ENCODE measurements at places on chromosomes 2 and 18. TPM values are rescaled to one million over a fixed set of nuclear protein-coding genes. Genes with fewer than 3 reads are reported as not detected.
A peak's percentile ranks its signal among the peaks of the same experiment; 100 is the strongest.

The WNT10A gene
- total RNA-seq, result not detected

The ASPRV1 gene
- total RNA-seq, result 0.28 TPM

- peak; percentile 98 for DNase-seq
Observed at GRCh38 chr2:42138163-42139015, 30.8 kb upstream of the EML4 start.

GRCh38 chr2:1269812-1270211 lies 143.5 kb upstream of the TPO start:
- DNase-seq, result no peak

DNA sequence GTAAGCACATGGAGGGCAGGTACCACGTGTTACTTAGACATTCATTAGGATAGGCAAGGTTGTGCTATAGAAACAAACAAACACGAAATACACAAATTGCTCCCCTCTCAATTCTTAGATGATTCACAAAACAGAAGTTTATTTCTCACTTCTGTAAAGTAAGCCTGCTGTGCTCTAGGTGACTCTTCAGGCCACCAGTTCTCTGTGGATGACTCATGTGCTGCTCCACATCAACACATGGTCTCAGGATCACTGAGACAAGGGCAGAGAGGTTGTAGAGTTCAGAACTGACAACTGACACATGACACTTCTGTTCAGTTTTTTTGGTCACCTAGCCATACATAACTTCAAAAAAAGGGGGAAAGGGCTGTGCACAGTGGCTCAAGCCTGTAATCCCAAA lies 70.6 kb downstream of the DAW1 start:
- no peak for DNase-seq

GRCh38 chr2:30224151-30224550 lies 7.2 kb upstream of the LBH start:
- DNase-seq, result no peak

Data from IMR-90 (cell line).